Stimulated activated CD8-positive, alpha-beta memory T cell treated with anti-CD3 and anti-CD28 coated beads, Interleukin-4, amount 100 ng/mL, for 4 hours (primary cell): ENCODE measurements at places on chromosomes 5 and 9.

GRCh38 chr5:88736494-88736893 lies 146.5 kb downstream of the MEF2C start:
- DNase-seq = no peak

DNA sequence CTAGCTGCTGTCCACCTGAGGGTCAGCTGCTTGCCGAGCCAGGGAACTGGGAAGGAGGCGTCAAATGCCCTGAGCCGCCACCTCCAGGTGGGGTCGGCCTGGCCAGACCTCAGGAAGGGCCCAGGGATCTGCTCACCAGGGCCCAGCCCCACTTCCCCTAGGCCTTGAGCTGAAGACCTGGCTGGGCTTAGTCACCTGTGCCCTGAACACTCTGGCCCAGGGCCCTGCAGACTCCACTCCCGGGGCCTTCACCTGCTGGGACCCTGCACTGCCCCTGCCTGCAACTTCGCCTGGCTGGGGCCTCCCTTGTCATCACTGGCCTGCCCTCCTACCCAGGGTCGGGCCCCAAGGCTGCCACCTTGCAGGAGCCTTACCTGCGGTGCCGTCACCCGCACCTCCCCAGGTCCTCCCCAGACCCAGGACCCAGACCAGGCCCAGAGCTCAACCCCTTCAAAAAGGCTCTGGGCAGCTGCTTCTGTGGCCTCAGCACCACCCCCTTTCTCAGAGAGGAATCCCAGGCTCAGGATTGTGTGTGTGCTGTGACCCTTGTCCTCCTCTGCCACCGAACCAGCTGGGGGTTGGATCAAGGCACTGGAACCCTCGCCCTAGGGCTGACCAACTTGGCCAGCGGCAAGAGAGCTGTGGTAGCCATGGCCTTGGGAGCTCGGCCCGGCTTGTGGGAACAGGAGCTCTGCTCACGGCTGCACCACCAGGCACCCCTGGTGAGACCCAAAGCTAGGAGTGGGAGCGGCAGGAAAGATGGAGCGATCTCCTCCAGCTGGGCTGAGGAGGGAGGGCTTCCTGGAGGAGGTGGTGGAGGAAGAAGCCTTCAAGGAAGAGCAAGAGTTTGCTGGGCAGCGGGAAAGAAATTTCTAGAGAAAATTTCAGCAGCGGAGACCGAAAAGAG lies 1.2 kb upstream of the NELFB start:
- no peak for DNase-seq

GRCh38 chr5:66655395-66656324 lies 59.5 kb downstream of the MAST4 start:
- DNase-seq = no peak

DNA sequence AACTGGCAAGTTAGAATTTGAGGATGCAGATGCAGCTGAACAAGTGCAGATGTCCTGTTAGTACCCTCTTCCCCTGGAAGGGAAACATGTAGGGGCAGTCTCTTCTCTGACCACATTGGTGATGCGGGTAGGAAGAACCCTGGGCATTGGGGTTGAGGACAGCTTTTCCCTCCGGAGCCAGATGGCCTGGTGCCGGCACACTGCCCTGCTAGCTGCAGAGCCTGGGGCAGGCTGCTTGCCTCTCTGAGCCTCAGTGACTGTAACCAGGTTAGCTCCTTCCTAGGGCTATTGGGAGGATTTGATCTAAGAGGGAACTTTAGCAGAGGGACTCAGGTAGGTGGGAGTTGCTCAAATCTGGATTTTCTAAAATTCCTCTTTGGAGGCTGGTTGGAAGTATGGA lies 148.4 kb downstream of the HSPA4 start:
- no peak for DNase-seq

DNA sequence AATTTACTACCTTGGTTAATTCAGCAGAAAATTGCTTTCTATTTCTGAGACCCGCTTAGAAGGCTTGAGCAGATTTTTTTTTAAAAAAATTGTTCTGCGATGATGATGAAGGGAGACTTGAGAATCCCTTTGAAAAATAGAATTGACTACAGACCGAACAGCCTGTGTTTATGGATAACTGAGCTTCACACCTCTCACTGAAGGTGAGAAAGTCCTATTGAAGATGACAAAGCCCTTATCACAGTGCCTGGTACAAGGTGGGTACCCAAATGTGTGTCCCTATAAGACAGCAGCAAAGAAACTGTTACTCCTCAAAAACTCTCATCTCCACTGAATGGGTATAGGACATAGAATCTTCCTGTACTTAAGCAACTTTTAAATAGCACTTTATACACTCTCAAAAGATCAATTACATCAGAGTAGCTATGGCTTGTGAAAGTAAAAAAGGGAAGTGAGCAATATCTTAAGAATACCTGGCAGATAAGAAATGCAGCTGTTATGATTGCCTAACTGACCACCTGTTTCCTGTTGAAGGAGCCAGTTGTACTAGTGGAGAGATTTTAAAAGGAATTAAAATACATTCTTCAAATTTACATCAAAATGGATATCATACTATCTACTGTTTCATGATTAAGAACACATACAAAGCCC lies 419.7 kb downstream of the CHSY3 start:
- DNase-seq = no peak

- no peak for DNase-seq
Measured at GRCh38 chr5:79517601-79518000, 3.7 kb upstream of the HOMER1 start.

- DNase-seq = no peak
Measured at GRCh38 chr5:179265514-179266290, 79.6 kb downstream of the ADAMTS2 start.

GRCh38 chr5:152462021-152462721 lies 57.1 kb upstream of the NMUR2 start:
- no peak for DNase-seq

GRCh38 chr5:73373814-73374510 lies 74.6 kb downstream of the FOXD1 start:
- DNase-seq = no peak
